ENCODE measurements at places on chromosomes 2 and 18.

GRCh38 chr2:230942920-230943896, 18.2 kb upstream of the GPR55 start:
- no peak for DNase-seq

GRCh38 chr2:229118336-229118735, 152.8 kb downstream of the PID1 start:
- no peak for DNase-seq

- DNase-seq = no peak
Measured at GRCh38 chr2:239278941-239279365, 121.9 kb downstream of the HDAC4 start.

DNA sequence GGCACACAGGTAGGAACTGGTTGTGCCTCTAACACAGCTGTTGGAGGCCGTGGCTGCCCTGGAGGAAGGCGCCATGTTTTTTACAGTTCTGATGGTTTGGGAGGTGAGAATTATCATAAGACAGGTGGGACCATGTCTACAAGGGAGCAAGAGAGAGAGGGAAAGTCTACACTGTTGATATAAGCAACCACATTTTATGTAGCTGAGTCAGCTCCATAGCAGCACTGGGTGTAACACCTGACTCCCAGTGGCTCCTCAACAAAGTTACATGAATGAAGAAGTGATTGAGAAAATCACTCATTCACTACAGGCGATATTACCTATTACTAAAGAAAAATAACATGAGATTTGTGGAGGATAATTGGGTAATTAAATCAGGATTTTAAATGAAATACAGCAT, 41.3 kb upstream of the ACAA2 start:
- DNase-seq = no peak

- DNase-seq = no peak
Measured at GRCh38 chr2:85698184-85698879, 4.2 kb downstream of the GNLY start.

GRCh38 chr2:109438146-109438545, 175.6 kb downstream of the SEPTIN10 start:
- no peak for DNase-seq

DNA sequence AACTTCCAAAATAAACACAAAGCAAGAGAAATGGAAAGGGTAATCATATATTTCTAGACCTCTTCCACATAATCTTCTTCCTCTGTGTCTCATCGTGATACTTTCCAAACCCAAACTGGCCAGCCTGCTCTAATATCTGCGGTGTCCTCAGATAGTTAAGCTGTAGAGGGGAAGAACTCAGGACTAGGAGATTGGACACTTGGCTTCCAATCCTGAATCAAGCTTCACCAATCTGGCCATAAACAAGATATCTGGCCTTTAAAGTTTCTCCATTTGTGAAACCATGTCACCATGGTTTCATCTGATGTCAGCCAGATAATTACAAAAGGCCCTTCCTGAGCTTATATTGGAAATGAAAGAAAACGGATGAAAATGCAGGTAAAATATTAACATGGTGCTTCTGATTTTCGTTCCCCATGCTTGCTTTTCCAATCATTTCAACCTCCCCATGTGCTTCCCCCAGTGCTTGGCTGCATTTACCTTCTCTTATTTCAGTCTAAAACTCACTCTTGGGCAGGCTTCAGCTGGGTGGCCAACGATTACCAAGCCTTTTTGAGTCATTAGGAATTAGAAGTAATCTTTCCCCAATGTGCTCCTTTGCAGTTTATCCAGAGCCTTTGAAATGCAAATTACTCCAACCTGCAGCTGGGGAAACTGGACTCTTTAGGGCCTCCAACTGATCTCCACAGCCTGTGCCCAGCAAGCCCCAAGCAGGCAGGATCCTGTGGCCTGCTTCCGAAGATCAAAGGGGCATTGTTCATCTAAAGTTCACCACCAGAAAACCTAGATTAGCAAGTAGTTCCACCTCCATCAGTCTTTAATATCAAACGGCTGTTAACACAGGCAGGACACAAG, 44.5 kb upstream of the MYCN start:
- no peak for DNase-seq

- no peak for DNase-seq
Measured at GRCh38 chr2:151405376-151405775, 4.3 kb upstream of the RIF1 start.

DNA sequence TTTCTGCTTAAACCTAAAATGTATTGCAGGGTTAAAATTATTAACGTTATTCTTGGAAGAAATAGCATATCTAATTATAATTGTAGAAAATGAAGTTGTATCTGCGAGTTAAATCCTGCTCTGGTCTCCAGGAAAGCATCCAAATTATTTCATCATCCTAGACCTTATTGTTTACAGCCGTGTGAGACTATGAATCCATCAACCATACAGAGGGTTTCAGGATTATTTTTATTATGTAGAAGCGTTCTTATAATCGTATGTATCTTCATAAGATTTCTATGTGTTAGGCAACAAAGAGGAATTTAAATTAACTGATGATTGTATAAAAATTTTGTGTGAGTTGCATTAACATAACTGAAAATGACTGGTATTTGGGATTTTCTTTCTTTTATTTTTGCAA, 14.5 kb upstream of the DSC3 start:
- DNase-seq = no peak

- DNase-seq = no peak
Measured at GRCh38 chr2:72293620-72294019, 146.0 kb upstream of the CYP26B1 start.

GRCh38 chr2:219959471-219959870, 332.0 kb downstream of the SLC4A3 start:
- no peak for DNase-seq

DNA sequence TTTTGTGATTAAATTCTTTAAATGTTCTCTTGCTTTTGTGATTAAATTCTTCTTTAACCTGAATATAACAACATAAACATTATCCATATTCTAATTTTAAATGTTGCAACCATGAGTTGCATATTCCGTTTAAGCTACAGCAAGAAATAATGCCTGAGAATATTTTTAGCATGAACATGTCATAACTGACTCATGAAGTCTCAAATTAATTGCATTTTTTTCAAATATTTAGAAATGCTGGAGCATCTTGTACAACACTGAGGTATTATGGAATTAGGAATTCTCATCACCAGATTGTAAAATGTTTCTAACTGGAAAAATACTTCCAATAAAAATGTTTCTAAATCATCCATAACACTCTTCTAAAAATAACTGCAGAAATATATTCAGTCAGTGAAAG, 14.7 kb downstream of the ROCK2 start:
- no peak for DNase-seq

DNA sequence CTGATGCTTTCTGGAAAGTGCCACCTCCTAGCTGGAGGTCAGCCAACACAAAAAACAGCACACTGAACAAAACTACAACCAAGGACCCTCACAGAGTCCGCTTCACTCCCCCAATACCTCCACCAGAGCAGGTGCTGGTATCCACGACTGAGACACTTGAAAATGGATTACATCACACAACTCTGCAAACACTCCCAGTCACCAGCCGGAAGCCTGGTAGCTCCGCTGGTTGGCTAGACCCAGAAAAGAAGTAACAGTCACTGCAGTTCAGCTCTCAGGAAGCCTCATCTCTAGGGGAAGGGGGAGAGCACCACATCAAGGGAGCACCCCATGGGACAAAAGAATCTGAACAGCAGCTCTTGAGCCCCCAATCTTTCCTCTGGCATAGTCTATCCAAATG, 175.4 kb downstream of the LCLAT1 start:
- no peak for DNase-seq

GRCh38 chr2:208541989-208542464, 135.4 kb downstream of the PTH2R start:
- no peak for DNase-seq

DNA sequence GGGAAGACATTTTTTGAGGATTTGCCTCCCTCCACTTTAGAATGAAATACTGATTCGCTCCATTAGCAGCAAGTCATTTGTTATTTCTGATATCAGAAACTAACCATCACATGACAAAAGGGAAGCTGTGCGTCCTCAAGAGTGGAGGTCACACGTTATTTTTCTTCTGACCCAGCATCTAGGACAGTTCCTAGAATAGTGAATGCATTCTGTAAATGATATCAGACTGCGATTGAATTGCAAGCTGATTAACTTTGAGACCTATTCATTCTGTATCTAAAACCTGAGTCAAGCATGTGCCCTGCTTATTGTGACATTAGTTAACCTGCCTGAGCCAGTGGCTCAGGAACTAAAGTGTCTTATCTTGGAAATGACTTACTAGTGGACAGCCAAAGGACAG, 10.1 kb downstream of the DAPL1 start:
- DNase-seq = no peak

DNA sequence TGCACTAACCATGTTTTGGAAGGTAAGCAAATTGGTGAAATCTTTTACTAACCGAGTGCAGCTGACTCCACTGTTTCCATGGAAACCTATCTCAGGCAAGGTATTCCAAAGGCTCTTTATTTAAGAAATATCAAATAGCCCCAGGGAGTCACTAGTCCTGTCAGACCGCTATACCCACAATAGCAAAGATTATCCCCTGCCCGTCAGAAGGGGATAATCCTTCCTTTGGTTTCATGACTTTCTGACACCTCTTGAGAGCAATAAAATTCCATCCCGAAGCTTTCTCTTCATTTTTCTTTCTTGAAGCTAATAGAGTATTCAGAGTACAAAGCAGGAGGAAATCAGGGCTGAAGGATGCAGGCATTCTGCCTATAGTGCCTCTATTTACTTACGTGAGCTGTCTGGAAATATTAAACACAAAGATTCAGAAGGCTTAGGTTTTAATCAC, 34.7 kb upstream of the MAP2 start:
- no peak for DNase-seq

DNA sequence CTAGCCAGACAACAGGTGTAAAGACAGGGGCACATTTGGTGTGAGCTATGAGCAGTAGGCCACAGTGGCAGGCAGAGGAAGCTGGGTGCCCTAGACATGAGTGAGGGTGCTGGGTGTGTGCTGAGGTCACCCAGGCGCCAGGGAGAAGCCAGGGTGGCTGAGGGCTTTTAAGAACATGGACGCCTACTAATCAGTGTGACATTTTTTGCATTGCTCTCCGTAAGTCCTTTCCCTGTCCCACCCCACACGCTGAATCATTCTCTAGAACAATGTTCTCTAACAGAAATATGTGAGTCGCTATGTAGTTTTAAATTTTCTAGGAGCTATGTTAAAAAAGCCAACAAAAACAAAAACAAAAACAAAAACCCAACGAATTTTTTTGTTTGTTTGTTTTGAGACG, 204.5 kb upstream of the REV1 start:
- DNase-seq = no peak

DNA sequence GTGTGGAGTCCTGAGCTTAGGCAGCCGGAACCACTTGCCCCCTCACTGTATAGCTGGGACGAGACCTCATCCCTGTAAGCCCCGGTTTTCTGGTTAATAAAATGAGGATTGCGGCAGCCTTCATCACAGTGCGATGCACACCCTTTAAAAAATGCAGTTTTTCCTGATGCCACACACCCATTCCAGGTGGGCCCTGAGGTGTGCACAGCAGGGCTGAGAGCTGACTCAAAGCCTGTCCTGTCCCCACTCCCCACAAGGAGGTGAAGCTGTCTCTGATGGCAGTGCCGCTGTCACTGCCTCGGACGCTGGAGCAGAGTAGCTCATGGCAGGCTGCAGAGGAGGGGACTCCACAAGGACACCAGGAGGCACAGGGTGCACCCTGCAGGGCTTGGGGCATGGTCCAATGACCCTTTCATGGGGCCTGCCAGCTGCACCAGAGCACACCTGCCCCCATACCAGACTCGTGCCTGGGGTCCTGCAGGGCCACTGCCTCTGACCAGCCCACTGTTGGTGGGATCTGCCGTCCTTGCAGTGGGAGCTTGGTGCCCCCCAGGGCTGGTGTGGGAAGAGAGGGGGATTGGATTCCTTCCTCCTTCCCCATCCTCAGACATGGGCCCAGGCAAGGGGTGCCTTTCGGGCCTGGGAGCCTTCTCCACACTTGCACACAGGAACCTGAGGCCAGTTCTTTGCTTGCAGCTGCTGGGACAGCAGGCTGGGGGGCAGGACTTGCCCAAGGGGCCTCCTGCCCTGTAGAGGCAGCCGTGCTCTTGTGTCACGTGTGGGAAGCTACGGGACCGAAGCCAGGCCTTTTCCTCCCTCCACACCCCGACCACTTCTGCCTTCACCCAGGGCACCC, 22.8 kb downstream of the GPC1 start:
- no peak for DNase-seq

DNA sequence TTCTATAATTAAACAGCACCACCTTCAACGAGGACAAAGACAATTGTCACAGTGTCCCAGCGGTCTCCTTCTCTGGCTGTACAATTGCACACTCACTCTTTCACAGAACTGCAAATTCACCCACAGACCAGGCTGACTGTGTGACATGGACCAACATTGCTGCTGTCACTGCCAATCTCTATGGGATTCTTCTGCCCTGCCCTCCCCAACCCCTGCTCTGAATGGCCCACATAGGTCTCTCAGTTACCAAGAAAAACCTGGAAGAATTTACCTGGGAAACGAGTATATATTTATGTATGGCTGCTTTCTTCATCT, 26.5 kb downstream of the LRRC30 start:
- DNase-seq = no peak

DNA sequence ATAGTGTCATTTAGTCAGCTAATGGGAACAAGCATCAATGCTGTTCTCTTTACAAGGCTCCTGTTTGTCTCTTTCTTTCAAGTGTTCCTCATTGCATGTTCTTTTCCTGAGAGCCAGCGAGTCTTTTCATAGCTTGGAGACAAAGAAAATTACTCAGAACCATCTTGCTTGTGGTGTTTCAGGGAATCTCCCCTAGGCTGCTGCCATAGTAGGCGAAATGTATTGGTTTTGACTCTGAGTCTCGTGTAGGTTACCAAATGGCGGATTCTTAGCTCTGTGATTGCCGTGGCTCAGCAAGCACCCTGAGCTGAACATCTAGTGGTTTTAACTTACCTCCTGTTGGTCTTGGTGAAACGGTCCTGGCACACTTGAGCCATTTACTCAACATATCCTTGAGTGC, 68.7 kb downstream of the RHBDD1 start:
- no peak for DNase-seq

DNA sequence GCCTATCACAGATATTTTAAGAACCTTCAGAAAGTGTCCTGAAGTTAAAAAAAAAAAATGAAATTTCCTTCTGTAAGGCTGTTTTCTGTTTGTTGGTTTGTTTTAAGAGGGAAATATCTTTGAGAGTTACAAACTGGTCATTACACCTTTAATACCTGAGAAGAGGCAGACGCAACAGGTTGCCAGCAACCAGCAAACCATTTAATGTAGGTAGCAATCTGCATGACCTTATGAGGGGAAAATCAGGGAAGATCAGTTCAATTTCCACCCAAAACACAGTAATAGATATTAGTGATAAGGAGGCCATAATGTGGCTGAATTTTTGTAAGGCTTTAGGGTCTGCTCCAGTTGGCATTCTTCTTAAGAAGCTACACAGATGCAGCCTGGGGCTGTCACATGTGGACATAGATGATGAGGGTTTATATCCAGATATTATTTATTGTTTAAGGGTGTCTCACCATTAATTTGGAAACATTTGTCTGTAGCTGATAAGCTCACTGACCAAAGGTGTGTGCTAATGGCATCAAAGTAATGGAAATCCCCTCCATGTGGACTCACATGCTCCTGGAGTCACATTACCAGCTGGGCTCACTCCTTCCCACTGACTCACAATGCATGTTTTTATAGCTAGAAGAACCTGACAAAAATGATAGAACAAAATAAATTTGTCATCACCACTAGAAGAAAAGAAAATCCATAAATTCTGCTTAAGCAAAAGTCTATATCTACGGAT, 83.5 kb upstream of the DTNA start:
- no peak for DNase-seq

- no peak for DNase-seq
Measured at GRCh38 chr2:22450831-22451230, 934.1 kb upstream of the KLHL29 start.
